ENCODE measurements at places on chromosomes 7 and 10. TPM values are rescaled to one million over a fixed set of nuclear protein-coding genes. Genes with fewer than 3 reads are reported as not detected.

DNA sequence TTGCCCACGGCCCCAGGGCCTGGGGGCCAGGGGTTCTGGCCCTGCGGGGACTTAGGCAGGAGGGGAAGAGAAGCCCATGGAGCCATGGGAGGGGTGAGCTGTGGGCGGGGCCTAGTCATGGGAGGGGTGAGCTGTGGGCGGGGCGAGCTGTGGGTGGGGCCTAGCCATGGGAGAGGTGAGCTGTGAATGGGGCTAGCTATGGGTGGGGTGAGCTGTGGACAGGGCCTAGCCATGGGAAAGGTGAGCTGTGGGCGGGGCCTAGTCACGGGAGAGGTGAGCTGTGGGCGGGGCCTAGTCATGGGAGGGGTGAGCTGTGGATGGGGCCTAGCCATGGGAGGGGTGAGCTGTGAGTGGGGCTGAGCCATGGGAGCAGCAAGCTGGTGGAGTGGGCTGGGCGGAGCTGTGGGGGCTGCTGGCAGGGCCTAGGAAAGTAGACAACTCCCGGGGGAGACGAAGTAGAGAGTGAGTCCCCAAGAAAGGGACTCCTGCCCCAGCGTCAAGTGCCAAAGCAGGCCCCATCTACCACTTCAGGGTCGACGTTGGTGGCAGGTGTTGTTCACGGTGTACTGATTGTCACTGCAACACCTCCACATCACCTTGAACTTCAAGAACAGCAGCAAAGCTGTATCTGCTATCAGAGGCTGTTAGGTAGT, 19.2 kb upstream of the TTYH3 start:
- DNase-seq, result no peak

- DNase-seq, result no peak
These were observed 80.8 kb upstream of the MKX start for GRCh38 chr10:27826369-27826768.

GRCh38 chr7:110356438-110356837, 734.5 kb upstream of the LRRN3 start:
- no peak for DNase-seq

DNA sequence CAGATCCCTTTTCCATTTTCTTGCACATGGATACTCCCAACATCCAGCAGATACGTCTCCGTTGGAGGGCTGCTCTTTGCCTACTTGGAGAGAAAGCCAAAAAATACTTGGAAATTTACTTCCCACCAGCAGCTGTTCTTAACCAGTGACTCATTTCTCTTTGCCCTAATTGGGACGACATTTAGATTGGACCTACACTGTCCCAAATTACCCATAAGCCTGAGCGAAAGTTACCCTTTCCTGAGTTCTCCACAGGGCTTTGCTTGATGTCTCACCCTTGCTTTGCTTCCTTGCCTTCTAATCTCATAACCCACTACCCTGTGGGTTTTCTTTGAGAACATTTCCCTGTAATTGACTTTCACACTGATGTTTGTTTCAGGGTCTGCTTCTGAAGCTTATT, 48.1 kb downstream of the SAMD8 start:
- DNase-seq, result no peak

The GJD4 gene
- total RNA-seq, result not detected

The CRYGN gene
- total RNA-seq, result not detected

The NACAD gene
- 5.7 TPM for total RNA-seq

The WEE2 gene
- total RNA-seq, result not detected

The GPAM gene
- total RNA-seq, result 12.7 TPM

The PNLIP gene
- not detected for total RNA-seq

Data from ureter (tissue), 1 donor.